ENCODE measurements at places on chromosomes 2 and 18.
A peak's percentile ranks its signal among the peaks of the same experiment; 100 is the strongest.

- DNase-seq: no peak
Observed at GRCh38 chr2:38214209-38214717, 138.3 kb upstream of the CYP1B1 start.

GRCh38 chr2:205695460-205695991 lies 13.2 kb downstream of the NRP2 start:
- DNase-seq: no peak

- DNase-seq: peak; percentile 24
Observed at GRCh38 chr2:58042486-58042970, 4.1 kb upstream of the VRK2 start.

GRCh38 chr2:218010140-218010983 lies 7.6 kb upstream of the TNS1 start:
- DNase-seq: no peak

- DNase-seq: no peak
Observed at GRCh38 chr18:74396171-74397169, 60.6 kb downstream of the DIPK1C start.

- no peak for DNase-seq
Observed at GRCh38 chr2:156099382-156099781, 233.1 kb downstream of the NR4A2 start.

GRCh38 chr2:165601928-165602521 lies 132.5 kb downstream of the CSRNP3 start:
- no peak for DNase-seq

DNA sequence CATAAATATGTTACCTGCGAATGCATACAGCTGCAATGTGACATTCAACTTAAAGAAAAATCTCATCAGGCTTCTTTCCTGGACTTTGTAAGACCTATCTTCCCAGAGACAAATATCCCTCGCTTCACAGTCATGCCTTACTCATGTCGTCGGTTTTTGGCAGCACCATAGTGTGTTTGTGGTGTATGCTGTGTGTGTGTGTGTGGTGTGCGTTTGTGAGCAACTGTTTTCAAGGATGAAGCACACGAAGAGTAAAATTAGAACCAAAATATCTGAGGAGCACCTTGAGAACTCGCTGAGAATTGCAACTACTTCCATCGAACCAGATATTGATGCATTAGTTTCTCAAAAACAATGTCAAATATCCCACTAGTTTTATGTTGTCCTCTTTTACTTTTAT lies 56.9 kb downstream of the ASB1 start:
- no peak for DNase-seq

- no peak for DNase-seq
Observed at GRCh38 chr18:71223486-71223885, 934.6 kb downstream of the SOCS6 start.

GRCh38 chr2:149661844-149662243 lies 74.3 kb upstream of the MMADHC start:
- DNase-seq: peak; percentile 31

GRCh38 chr2:86216575-86217555 lies 17.6 kb downstream of the MRPL35 start:
- no peak for DNase-seq

GRCh38 chr2:57987835-57988573 lies 58.6 kb upstream of the VRK2 start:
- no peak for DNase-seq

DNA sequence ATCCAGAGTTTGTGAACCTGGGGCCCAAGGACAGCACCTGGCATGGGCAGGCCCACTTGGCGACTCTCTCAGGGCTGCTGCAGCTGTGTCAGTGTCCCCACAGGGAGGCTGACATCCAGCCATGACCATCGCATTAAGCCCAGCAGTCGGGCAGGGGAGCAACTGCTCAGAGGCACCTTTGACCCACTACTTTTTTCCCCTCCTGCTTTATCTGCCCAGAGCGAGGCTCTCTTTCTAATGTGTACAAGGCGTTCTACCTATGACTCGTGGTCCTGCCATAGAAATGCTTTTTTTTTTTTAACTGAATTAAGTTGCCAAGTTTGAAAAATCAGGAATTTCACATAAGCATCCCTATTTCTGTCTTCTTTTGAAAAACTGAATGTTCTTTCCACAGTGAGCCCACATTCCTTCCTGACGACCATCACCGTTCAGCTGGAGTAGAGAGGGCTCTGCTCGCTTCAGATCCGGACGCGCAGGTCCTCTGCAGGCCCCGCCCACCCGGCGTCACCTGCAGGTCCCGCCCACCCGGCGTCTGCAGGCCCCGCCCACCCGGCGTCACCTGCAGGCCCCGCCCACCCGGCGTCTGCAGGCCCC lies 403 bp upstream of the CLUL1 start:
- no peak for DNase-seq

- DNase-seq: no peak
Observed at GRCh38 chr18:2939317-2939716, 73.6 kb downstream of the LPIN2 start.

- no peak for DNase-seq
Observed at GRCh38 chr2:7375901-7376300, 458.7 kb downstream of the RNF144A start.

- no peak for DNase-seq
Observed at GRCh38 chr2:128032092-128032491, 4.2 kb upstream of the SAP130 start.

- no peak for DNase-seq
Observed at GRCh38 chr18:62396381-62396780, 71.3 kb downstream of the TNFRSF11A start.

DNA sequence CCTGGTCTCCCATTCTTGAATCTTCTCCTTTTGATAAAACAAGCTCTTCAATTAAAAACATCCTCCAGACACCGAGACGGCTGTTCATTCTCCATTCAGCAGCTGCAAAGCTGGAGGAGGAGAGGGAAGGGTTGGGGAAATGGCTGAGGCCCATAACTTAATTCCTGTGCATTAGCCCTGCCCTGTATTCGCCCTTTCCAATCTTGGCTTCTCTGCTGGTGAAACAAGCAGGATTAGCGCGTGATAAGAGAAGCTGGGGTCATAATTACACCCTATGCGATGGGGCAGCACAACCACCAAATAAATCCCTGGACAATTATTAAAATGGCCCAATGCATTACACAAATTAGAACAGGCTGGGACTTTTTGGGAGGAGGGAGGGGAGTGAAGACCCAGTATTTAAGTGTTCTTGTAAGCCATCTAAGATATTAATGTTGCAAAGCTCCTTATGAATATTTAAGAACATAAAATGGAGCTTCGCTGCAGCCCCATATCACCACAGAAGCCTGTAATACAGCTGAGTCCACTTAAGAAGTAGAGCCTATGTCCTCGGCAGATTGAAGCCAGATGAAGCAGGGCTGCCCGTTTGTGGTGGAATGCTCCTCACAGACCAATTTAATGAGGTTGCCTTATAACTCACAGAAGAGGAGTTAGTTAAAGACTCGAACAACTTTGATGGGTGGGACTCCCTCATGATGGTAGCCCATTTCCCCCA lies 176.6 kb upstream of the SKOR2 start:
- DNase-seq: no peak

DNA sequence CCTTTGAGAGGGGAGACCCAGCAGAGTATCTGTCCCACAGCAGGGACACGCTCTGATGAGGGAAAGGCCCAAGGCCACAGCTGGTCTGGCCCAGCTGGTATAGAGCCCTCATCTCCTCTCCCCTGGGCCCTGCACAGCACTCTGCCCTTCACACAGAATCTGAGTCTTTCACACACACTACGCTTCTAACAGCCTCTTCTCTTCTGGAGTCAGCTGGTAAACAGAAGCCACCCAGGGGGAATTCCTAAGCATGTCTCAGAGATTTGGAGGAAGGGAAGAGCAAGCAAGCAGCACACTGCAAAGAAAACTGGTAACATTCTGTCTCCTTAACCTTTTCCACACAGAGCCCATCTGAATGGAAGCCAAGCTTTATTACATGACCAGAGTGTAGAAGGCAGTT lies 121.1 kb upstream of the ACAA2 start:
- no peak for DNase-seq

GRCh38 chr2:112885506-112885902 lies 25.5 kb upstream of the IL37 start:
- DNase-seq: no peak

Measured in amniotic stem cell (primary cell).